ENCODE measurements at places on chromosomes 12 and 14. TPM values are rescaled to one million over a fixed set of nuclear protein-coding genes. Genes with fewer than 3 reads are reported as not detected.
A peak's percentile ranks its signal among the peaks of the same experiment; 100 is the strongest.

- DNase-seq, result no peak
These were observed 12.2 kb upstream of the NR2C1 start for GRCh38 chr12:95085612-95086011.

GRCh38 chr12:18146363-18146762, 56.4 kb upstream of the RERGL start:
- no peak for DNase-seq

DNA sequence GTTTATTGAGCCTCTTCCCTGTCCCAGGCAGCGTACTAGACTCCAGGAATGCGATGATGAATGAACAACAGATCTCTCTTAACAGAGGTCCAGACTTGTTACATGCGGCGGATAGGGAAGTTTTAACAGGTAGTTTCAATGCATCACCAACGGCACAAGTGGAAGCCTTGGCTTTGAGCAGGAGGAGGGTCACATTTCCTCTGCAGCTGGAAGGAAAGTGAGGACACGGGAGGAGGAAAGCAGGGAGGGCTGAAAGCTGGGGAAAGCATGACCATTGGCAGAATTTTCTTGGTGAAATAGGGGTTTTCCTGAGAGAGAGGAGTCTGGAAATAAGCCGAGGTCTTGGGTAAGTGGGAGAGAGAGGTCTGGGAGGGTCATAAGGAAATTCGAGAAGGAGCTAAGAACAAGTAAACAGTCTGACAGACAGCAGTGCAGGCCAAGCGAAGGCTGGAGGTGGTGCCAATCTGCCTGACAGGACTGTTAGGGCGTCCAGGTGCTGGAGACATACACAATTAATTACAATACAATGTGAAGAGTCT, 15.4 kb downstream of the BHLHE41 start:
- DNase-seq, result no peak

DNA sequence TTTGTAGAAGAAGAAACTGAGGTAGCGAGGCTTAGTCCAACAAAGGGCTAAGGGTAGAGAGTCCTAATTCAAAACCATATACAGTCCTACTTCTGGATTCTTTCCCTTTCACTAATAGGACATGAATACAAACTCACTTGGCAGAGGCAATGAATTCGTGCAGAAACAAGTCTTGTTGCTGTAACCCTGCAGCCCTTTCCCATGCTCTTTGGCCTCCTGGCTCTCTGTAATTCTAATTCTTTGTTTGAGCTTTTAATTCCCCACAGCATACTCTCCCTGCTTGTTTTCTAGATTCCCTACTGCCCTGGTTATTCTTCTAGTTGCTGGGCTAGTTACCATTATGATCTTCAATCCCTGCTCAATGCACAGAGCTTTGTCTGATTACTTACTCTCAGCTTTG, 381.4 kb downstream of the ETNK1 start:
- no peak for DNase-seq

DNA sequence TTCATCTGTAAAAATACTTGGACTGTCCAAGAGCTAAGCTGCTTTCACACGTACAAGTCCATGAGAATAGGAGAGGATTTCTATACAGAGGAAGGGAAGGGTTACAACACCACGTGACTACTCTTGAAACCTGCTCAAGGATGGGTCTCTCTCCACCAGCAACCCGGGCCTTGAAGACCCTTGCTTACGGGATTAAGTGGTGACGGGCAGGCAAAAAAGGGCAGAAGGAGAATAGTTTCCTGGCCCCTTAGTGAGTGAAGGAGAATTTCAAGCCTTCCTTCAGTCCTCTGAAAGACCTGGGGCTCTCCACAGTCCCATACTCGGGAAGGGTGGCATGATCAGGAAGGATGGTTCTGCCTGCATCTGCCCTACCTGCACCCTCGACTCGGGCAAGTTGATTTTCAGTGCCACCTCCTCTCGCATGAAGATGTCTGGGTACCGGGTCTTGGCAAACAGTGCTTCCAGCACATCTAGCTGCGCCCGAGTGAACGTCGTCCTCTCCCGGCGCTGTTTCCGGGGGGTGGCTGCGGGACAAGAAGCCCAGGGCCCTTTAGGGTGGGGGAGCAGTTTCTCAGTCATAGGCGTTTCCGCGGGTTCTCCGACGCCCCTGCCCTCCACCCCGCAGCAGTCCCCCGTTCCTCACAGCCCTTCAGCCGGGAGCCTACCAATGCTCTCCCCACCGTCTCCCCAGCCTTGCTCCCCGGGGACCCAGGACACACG, 6.3 kb downstream of the OTX2 start:
- DNase-seq, result no peak

DNA sequence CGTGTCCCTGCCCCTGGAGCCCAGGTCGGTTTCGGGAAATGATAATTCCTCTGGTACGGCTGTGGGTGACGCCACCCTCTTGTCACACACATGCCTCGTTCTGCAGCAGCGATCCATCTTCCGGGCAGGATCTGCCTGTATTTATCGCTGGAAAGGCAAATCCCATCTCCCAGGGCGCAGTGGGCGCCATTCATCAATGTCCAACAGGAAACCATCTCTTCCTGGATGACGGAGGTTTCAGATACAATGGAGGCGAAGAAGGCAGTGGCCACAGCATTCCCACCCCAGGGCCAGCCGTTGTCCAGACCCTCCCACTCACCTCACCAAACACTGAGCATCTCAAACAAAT, 74.2 kb downstream of the NOC4L start:
- DNase-seq, result no peak

GRCh38 chr12:28603239-28603638, 413.0 kb downstream of the CCDC91 start:
- DNase-seq, result no peak

DNA sequence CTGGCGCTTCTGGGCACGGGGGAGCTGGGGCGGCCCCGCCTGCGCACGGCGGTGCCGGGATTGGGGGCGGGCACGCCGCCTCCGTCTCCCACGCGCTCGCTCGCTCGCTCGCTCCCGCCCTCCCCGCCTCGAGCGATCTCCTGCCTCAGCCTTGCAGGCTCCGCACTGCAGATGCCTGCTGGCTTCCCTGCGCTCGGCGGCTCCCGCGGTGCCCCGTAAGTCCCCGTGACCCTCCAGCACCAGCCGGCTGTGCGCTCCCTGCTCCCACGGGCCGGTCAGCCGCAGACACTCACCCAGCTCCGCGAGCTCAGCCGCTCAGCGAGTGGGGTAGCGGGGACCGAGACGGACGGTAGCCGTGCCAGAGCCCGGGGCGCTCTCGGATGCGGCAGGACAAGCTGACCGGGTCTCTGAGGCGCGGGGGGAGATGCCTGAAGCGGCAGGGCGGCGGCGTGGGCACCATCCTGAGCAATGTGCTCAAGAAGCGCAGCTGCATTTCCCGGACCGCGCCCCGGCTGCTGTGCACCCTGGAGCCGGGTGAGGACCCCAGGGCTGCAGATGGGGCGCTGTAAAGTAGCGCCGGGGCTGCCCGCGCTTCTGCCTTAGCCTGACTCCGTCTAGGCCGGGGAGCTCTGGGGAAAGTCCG, at the start of gene TBC1D30:
Gene TBC1D30 (plus strand): TSS at position 148 of the 643 bp plus-strand sequence. CDS start 233 bp downstream, at position 381.
- peak; percentile 50 for DNase-seq

- DNase-seq, result peak; percentile 75
These were observed at the start of gene PGAM5 for GRCh38 chr12:132710405-132711079. Gene PGAM5, plus strand, starts transcription at chr12:132710842. Its CDS starts 35 bp downstream, at chr12:132710877.

GRCh38 chr12:109178532-109178931, 62.1 kb downstream of the ACACB start:
- DNase-seq, result no peak

DNA sequence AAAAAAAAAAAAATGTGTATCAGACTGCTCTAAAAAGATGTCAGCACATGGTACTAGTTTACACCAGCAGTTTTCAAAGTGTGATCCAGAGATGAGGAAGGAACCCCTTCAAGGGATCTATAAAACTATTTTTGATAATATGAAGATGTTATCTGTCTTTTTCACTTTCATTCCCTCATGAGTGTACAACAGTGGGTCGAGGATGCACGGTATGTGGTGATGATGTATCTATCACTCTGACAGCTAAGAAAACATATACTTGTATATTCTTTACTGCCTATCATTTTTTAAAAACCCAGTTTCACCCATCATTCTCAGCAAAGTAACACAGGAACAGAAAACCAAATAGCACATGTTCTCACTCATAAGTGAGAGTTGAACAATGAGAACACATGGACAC, 12.4 kb downstream of the DUSP16 start:
- no peak for DNase-seq

DNA sequence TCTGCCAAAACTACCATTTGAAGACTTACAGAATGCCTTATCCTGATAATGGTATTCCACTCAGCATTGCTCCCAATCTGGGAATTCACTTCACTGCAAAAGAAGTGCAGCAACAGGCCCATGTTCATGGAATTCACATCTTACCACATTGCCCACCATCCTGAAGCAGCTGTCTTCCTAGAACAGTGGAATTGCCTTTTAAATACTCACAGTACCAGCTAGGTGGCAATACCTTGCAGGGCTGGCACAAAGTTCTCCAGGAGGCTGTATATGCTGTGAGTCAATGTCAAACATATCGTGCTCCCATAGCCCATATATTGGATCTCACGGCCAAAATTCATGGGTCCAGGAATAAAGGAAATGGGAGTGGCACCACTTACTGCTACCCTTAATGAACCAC, 83.8 kb upstream of the PLEKHG7 start:
- no peak for DNase-seq

GRCh38 chr12:69685810-69686209, 13.3 kb downstream of the BEST3 start:
- DNase-seq, result no peak

- no peak for DNase-seq
These were observed 10.5 kb upstream of the HHIPL1 start for GRCh38 chr14:99634443-99634842.

SRRM4 gene
- 1.1 TPM for total RNA-seq

PTPN21 gene
- 14.3 TPM for total RNA-seq

EXD2 gene
- total RNA-seq, result 19.6 TPM

C14orf132 gene
- 5.7 TPM for total RNA-seq

CEBPE gene
- total RNA-seq, result not detected

NKX2-1 gene
- total RNA-seq, result not detected

TCP11L2 gene
- 6.1 TPM for total RNA-seq

OR6C2 gene
- not detected for total RNA-seq

All from H9 (cell line).